GM23338 (cell line): ENCODE measurements at places on chromosomes 5 and 9. TPM values are rescaled to one million over a fixed set of nuclear protein-coding genes. Genes with fewer than 3 reads are reported as not detected.

SLCO6A1 gene
- total RNA-seq = 3.1 TPM in 1 of 2 replicates, not detected in the other

POU5F2 gene
- total RNA-seq = 0.76 and 1.2 TPM in 2 replicates

DNA sequence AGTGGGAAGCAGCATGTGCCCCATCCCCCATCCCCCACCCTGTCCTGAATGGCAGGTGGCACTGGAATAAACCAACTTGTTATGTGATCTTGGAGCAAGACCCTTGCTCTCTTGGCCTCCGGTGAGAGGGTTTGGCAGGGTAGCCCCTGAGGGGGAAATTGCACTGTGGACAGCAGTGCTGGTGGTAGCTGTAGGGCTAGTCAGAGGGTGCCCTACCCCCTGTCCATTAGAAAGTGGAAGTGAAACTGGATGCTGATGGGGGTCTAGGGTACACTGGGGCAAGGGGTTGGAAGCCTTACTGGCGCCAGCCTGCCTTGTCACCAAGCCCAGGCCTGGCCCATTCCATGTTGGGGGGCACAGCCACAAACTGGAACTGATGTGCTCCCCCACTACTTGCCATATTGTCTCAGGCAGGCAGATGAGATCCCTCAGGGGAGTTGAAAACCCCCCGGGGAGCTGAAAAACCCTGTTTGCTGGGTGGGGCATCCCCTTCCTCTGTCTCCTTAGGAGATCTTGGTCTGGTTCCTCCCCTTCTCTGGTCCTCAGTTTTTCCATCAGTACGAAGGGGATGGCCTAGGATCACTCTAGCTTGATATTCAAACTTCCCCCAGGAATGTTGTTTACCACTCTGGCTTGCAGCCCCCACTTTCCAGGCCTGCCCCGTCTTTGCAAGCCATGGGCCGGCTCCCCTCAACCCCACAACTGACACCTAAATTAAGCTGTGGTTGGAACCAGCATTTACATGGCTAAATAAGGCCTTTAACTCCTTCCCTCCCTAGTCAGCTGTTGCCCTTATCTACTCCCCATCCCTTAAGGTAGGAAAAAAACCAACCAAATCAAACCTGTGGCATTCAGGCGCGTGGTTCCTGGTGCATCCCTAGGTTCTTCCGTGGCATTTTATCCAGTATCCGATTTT is 14.4 kb upstream of the SYNPO start:
- no peaks in the 10 kb centered on the region for H3K36me3 ChIP-seq
- H3K27ac ChIP-seq = no peak overlapping the region
- DNase-seq = no peak
- peaks cover 7% of the 10 kb centered on the region; the same call in 1 of the 2 replicates for H3K4me1 ChIP-seq
- peak overlapping the region; percentile 81; the same call in 1 of the 2 replicates for H3K4me3 ChIP-seq

GRCh38 chr9:37972351-37972848 is 68.5 kb upstream of the SLC25A51 start:
- H3K4me3 ChIP-seq = no peak overlapping the region
- H3K36me3 ChIP-seq = no peaks in the 10 kb centered on the region
- no peak overlapping the region for H3K27ac ChIP-seq
- H3K4me1 ChIP-seq = no peaks in the 10 kb centered on the region
- H3K27me3 ChIP-seq = no peaks in the 10 kb centered on the region
- DNase-seq = no peak

GRCh38 chr9:99090336-99091130 is 14.4 kb upstream of the TGFBR1 start:
- no peak for DNase-seq
- H3K4me1 ChIP-seq = no peaks in the 10 kb centered on the region
- H3K36me3 ChIP-seq = 0 out of 2 replicates have a peak, but pooled peaks cover 3% of the 10 kb centered on the region
- no peaks in the 10 kb centered on the region for H3K27me3 ChIP-seq

DNA sequence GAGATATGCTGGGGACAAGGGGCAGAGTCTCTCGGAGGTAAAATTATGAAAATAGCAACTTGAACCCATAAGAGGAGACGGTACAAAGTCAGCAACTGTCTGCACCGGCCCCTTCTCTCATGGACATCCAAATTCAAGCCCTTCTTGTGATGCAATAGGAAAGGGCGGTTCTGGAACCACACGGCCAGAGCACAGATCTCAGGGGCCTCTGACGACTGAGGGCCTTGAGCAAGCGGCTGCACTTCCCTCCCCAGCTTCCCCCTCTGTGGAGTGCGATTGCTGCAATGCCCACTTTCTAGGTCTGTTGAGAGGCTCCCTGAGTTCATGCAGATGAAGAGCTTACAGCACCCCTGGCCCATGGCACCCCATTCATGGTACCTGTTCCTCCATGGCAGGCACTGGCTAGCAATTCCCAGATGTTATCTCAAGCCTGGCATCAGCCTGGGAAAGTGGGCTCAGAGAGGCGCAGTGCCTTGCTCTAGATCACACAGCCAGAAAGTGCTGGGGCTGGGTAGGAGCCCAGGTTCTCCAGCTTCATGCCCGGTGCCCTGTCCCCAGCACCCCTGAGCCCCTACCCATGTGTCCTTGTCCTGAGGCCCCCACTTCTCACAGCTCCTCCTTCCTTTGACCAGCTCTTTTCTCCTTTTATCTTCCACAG is 17.7 kb upstream of the CPLX2 start:
- H3K27me3 ChIP-seq = no peaks in the 10 kb centered on the region
- H3K27ac ChIP-seq = no peak overlapping the region
- no peaks in the 10 kb centered on the region for H3K4me1 ChIP-seq
- DNase-seq = no peak

- H3K4me3 ChIP-seq = no peak overlapping the region
- DNase-seq = no peak
- 0 out of 2 replicates have a peak, but pooled peaks cover 4% of the 10 kb centered on the region for H3K36me3 ChIP-seq
- H3K27me3 ChIP-seq = no peaks in the 10 kb centered on the region
- no peaks in the 10 kb centered on the region for H3K4me1 ChIP-seq
- H3K27ac ChIP-seq = no peak overlapping the region
These were observed 60.9 kb downstream of the YTHDC2 start for GRCh38 chr5:113574417-113574816.

- H3K27me3 ChIP-seq = no peaks in the 10 kb centered on the region
- no peaks in the 10 kb centered on the region; the same call in 1 of the 2 replicates for H3K4me1 ChIP-seq
- no peaks in the 10 kb centered on the region for H3K36me3 ChIP-seq
- H3K27ac ChIP-seq = no peak overlapping the region
- no peak for DNase-seq
- no peak overlapping the region for H3K4me3 ChIP-seq
These were observed 49.1 kb upstream of the GADD45G start for GRCh38 chr9:89555451-89556375.

DNA sequence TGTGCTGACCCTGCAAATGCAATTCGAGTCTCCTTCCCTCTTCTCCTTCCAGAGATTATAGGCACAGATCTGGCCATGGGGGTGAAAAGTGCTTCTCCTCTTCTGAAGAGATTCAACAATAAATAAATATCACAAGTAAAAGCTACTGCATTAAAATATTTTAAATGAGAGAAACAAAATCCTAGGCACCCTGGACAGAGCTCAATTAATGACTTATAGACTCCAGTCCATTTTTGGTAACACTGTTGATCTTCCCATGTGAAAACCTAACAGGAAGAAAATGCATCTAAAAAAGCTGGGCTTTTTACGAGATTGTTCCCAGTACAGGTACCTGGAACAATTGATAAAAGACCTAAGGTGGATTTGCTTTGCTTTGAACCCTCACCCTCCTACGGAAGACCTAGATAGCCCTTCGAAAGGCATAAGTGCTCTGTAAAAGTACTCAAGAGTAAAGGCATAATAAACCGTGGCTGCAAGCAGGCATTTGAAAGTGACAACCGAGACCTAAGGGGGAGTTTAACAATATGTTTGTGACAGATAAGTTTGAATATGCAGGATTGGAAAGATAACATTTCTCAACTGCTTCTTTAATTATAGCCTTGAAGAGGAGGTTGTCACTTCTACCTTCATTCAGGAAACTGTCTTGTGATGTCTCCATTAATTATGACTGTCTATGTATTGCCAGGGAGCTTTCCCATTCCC is 29.4 kb upstream of the MED10 start:
- no peak overlapping the region for H3K27ac ChIP-seq
- no peaks in the 10 kb centered on the region for H3K36me3 ChIP-seq
- no peaks in the 10 kb centered on the region for H3K27me3 ChIP-seq

DNA sequence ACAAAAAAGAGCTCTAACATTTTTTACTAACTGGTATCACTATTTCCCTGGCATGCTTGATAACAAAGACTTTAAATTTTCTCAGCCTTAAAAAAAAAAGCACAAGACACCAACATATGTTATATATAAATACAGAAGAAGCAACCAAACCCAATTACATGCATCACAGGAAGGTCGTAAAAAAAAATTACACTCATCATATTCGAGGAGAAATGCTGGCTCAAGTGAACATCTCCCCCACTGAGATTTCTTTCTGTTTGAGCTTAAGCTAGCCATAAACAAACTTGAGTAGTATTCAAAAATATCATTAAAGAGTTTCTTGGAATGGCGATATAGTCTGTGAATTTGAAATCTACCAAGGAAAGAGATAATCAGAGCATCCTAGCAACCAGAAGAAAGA is 7.5 kb upstream of the MSH3 start:
- H3K4me3 ChIP-seq = no peak overlapping the region
- H3K27ac ChIP-seq = no peak overlapping the region
- DNase-seq = no peak
- peaks cover 59% of the 10 kb centered on the region for H3K36me3 ChIP-seq
- no peaks in the 10 kb centered on the region for H3K4me1 ChIP-seq

DNA sequence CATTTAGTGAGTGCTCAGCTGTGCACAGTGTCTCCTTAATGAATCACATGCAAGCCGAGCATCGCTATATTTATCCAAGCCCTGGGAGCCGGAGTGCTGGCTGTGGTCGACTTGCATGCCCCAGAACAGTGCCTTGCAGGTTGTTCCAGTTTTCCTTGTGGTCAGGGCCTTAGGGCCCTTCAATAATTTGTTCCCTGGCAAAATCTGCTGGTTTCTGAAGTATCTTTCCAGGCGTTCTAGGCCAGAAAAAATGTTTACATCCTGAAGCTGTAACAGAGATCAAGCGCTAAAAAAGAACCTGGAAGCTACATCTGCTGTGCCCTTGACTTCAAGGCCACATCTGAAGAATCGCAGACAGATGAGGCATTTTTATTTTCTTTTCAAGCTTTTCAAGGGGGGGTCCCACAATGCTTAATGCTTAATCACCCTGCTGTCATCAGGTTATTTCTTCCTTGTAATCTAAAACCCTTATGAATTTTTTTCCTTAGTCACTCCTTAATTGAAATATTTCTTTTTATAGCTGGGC is 105.8 kb downstream of the DOCK2 start:
- H3K4me1 ChIP-seq = peaks cover 6% of the 10 kb centered on the region; the same call in 1 of the 2 replicates
- no peak for DNase-seq
- no peak overlapping the region for H3K4me3 ChIP-seq

GRCh38 chr5:126000507-126000906 is 422.7 kb upstream of the GRAMD2B start:
- H3K27me3 ChIP-seq = no peaks in the 10 kb centered on the region
- no peak for DNase-seq
- H3K4me1 ChIP-seq = peaks cover 7% of the 10 kb centered on the region
- H3K27ac ChIP-seq = no peak overlapping the region
- H3K4me3 ChIP-seq = no peak overlapping the region

DNA sequence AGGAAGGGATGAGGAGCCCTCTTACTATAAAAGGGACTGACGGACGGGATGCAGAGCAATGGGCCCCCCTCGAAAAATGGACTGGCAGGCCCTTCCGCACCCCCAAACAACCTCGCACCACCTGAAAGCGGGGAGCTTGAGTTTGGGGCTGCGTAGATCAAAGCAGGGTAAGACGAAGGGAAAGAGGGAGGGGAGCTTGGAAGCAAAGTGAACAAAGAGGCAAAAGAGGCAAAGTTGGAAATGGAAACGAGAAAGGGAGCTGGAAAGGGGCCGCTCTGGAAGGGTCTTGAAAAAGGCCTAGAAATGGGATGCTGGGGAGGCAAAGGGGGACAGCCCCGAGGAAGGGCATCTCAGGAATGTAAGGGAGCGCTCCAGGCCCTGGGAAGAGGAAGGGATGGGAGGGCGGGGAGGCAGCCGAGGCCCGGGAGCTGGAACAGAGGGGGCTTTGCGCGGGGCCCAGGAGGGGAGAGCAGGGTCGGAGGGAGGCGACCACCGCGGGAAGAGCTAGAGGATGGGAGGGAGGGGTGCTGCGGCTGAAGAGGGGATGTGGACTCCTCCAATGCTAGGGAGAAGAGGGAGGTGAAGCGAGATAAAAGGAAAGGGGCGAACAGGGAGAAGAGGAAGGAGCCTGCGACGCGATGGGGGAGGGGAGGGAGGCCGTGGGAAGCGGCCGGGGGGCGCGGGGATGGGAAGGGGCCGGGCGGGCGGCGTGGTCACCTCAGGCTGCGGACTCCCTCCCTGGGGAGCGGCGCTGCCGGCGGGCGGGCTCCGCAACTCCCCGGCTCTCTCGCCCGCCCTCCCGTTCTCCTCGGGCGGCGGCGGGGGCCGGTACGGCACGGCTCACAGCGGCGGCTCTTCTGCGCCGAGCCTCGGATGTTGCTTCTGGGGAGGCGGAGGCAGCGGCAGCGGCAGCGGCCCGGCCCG is 577 bp downstream of the RNF145 start:
- H3K4me1 ChIP-seq = peaks cover 37% of the 10 kb centered on the region
- H3K27ac ChIP-seq = no peak overlapping the region
- H3K36me3 ChIP-seq = no peaks in the 10 kb centered on the region
- peak; percentile 78 for DNase-seq

- H3K4me3 ChIP-seq = no peak overlapping the region
- no peak for DNase-seq
- no peaks in the 10 kb centered on the region for H3K27me3 ChIP-seq
- H3K36me3 ChIP-seq = no peaks in the 10 kb centered on the region
These were observed 151.2 kb downstream of the TTC39B start for GRCh38 chr9:15155826-15156225.

DNA sequence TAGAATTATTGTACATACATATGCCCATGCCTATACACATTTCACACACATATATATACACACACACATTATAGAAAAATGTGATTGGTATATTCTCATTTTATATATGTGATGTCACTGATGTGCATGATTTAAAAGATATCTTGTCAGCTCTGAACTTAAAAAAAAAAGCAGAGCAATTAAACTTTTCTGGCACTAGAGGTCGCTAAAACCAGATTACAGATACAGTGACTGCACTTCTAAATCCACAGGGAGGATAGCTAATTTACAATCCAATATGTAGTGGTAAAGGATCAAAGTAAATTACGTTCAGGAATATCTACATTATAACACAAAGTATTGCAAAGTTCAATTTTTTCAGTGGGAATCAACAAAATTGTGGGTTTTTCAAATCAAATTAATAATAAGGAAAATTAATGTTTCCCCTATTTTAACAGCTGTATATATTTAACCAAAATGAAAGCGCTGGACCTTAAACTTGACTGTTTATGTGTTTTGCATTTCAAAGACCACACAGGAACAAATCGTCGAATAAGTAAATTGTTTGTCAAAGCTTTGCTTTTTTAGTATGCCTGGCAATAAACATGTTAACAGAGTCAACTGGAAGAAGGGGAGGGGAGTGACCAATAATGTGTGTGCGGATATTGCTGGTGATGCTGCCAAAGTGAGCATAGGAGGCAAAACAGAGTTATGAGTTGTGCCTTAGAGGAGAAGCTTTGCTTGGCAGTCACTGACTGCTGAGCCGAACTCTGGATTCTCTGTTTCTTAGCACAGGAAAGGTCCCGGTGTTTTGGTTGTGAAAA is 1201.4 kb upstream of the C9orf72 start:
- no peaks in the 10 kb centered on the region for H3K36me3 ChIP-seq
- peak; percentile 73 for DNase-seq
- no peaks in the 10 kb centered on the region for H3K27me3 ChIP-seq
- H3K27ac ChIP-seq = no peak overlapping the region
